Neural crest cell (in vitro differentiated cells): ENCODE measurements at places on chromosomes 5 and 9. TPM values are rescaled to one million over a fixed set of nuclear protein-coding genes. Genes with fewer than 3 reads are reported as not detected.

Gene WNK2
- 27.8 and 34.3 TPM in 2 replicates for total RNA-seq

Gene NUTM2G
- not detected in 2 replicates for total RNA-seq

Gene RNF224
- 0.16 TPM in 1 of 2 replicates, not detected in the other for total RNA-seq

Gene PDE6A
- total RNA-seq = not detected in 2 replicates

Gene ZCCHC10
- 26.5 and 29.2 TPM in 2 replicates for total RNA-seq

Gene CNTLN
- 16.7 and 18.0 TPM in 2 replicates for total RNA-seq

Gene PCDHGA3
- total RNA-seq = 0.16 and 0.33 TPM in 2 replicates

DNA sequence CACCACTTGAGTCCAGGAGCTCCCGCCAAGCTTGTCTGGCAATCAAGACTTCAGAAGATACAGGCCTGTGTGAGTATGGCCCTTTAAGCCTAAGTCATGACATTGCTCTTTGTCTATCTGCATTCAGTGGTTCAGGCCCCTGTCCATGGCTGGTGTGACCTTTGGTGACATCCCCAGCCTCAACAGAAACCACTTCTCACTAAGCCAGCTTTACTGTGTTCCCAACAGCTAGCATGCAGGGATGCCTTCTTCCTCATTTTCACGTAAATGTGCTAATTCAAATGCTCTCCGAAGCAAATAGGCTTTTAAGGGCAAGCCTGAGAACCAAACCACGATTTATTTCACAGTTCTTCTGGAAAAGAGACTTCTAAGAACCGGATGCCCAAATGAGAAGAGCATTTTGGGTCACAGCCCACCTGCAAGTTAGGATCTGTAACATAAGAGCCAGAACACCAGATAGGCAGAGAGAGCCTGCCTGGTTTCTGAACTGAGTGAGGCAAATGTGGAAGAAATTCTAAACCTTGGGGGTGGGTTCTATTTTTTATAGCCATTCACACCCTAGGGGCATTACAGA, 14.9 kb downstream of the CD180 start:
- DNase-seq = no peak

- no peak for DNase-seq
Observed at GRCh38 chr5:15936505-15937245, 242.9 kb downstream of the MARCHF11 start.

DNA sequence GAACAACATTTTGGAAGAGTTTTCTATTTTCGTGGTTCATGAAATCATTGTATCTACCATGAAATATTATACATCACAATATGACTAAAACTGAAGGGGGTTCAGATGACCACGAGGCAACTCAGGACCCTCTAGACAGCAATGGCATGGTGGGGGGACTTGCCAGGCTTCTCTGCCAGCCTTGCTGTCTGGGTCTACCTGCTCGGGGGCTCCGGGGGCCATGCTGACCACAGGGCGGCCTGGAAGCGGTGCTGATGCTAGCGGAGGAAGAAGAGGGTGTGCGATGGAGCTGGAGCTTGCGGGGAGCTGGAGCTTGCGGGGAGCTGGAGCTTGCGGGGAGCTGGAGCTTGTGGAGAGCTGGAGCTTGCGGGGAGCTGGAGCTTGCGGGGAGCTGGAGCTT, 89.2 kb upstream of the IRX4 start:
- DNase-seq = no peak

DNA sequence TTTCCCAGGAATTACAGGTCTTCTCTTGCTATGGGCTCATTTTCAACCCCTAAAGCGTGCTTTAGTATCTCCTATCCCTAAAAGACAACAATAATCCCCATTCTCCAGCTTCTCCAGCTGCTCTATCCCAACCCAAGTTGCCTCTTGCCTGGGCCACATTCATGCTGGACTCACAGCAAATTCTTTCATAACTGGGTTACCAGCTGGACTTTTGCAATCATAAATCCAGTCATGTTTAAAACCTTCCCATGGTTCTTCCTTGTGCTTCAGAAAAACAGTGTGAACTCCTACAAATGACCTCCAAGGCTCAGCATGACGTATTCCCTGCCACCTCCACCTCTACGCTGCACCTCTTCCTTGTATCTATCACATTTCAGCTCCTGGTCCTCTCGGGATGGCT, 346.9 kb downstream of the GADD45G start:
- DNase-seq = no peak

GRCh38 chr5:127112347-127112864, 39.1 kb upstream of the C5orf63 start:
- DNase-seq = no peak

GRCh38 chr5:147913786-147914185, 7.4 kb upstream of the C5orf46 start:
- DNase-seq = no peak

DNA sequence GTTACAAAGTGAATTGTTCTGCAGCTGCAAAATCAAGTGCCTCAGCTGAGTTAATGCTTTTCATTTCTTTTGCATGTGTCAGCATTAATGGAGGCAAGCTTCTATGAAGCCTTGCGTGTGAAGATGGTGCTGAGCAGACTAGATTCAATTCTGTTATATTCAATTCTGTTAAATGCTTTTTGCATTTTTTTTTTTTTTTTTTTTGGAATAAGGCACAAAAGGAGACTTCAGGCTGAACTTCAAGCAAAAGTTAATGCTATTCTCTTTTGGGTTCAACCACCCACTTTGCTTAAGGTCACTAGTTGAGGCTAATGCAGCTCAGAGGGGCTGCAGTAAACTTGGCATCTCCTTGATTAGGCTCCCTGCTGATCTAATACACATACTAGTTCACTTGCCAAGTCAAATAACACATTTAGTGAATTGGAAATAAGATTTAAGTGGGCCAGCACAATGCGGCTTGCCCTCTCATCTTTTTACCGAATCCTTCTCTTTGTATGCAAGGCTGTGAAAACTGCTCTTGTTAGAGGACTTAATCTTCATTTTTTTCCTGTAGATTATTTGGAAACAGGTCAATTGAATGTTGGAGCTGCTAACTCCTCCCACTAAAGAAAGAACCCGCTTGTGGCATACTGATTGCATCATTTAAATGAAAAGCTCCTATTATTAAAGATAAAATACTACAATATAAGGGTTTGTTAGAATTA, 1020.2 kb downstream of the NR2F1-AS1 start:
- DNase-seq = no peak

DNA sequence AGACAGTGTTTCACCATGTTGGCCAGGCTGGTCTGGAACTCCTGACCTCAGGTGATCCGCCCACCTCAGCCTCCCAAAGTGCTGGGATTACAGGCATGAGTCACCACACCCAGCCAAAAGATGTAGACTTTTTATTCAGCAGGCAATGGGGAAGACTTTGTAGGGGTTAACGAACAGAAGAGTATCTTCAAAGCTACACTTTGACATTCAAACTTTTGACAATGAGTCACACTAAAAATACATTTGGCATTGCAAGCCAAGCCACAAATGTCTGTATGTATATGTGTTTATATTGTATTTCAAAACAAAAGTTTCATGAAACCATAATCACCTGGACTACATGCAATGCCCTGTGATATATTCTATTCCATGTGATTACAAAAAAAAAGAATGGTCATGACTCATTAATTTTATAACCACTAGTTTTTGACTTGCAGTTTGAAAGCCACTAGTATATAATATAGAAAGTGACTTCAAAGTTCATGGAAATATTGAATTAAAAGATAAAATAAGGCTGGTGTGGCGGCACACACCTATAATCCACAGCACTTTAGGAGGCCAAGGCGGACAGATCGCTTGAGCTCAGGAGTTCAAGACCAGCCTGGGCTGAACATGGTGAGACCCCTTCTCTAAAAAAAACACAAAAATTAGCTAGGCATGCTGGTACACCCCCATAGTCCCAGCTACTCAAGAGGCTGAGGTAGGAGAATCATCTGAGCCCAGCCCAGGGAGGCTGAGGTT, 8.3 kb downstream of the DIMT1 start:
- no peak for DNase-seq

GRCh38 chr5:15897656-15898055, 281.9 kb downstream of the MARCHF11 start:
- no peak for DNase-seq

DNA sequence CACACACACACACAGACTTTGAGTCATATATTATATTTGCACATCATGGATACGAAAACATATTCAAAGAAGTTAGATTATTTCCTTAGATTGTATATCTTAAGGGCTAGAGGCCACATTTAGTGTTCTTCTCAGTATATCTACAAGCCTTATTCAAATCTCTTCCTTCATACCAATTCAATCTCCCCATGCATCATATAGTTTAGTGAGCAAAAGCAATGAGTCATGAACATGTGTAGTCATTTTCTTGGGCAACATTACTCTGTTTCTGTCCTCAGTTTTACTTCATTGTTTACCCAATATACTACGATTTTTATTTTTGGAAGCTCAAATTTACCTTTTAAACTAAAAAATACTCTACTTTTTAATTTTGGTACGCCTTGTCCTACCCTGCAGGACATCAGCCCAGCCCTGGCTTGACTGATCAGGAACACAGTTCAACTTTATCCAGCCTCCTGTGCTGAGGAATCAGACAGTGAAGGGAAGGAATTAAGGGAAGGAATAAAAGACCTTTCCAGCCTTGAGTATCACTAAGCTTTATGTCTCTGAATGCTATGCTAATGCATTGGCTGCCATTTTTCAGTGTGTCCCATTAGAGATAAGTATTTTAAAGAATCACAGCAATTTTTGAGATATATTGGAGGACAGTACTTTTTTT, 101.7 kb upstream of the FST start:
- DNase-seq = no peak

GRCh38 chr9:14058325-14058688, 255.6 kb downstream of the NFIB start:
- no peak for DNase-seq

DNA sequence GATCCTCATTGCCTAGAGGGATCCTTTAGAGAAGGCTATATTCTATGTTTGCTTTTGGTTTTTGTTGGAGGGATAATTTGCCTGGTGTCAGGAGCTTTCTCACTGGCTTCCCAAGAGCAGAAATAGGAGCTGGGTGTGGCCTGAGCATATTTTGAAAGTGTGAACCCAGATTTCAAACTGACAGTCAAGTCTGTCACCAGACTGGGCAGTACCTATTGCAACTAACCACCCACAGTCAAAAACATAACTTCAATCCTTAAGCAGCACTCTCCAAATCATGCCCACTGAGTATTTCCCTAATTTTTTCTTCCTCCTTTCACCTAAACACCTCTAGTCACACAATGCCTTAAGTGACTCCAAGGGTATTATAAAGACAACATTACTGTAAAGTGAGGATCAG, 278.4 kb downstream of the EBF1 start:
- DNase-seq = no peak

GRCh38 chr5:113451797-113452196, 17.0 kb upstream of the TSSK1B start:
- no peak for DNase-seq

GRCh38 chr5:52788505-52788821, 747 bp downstream of the ITGA1 start:
- no peak for DNase-seq

- no peak for DNase-seq
Observed at GRCh38 chr9:89721971-89722530, 117.2 kb downstream of the GADD45G start.

- DNase-seq = no peak
Observed at GRCh38 chr5:1033606-1034420, 25.2 kb downstream of the NKD2 start.

DNA sequence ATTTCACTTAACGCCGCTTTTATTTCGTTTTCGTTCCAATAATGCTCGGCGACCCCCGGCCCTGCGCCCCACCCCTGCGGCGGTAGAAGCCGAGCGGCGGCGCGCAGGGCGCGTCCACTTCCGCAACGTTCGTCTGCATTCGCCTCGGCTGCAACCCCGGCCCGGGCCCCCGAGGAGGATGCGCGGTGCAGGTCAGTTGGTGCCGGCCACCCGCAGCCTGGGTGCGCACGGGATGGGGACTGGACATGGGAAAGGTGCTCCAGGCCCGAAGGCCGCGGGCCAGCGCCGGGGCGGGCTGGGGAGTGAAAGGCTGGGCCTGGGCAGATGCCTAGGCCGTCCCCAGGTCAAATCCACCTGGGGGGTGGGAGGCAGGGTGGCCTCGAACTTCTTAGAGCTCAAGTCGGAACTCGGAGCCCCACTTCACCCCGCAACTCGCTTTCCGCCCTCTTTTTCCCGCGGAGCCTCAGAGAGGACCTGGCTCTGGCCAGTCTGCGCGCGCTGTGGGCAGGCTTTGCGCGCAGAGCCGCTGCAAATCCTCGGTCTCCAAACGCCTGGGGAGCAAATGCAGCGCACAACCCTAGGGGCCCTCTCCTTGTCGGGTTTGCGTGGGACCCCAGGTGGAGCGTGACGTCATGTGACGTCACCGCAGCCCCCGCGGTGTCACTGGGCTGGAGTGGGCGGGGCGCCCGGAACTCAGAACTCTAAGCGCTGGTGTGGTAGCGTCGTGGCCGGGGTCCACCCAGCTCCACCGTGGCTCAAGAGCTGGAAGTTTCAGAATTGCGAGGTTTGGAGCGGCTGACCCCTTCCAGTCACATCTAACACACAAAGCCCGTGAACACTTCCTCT, 3.3 kb downstream of the TLX3 start:
- no peak for DNase-seq

GRCh38 chr5:60173667-60174066, 280.1 kb upstream of the PDE4D start:
- DNase-seq = no peak

DNA sequence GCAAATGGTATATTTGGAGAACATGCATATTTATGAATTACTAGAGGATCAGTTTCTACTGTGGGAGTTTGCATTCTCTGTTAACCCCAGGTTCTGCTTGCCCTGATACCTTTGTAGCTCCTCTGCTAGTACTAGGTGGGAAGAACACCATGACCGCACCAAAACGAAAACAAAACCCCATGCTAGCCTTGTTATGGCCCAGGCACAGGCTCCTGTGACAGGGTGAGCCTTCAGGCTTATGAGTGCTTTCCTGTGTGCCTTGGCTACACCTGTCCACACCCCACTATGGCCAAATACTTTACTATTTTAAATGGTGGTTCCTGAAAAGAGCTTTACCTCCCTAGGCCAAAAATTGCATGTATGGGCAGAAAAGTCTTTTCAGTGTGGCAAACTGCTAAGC, 94.8 kb downstream of the PPIC start:
- no peak for DNase-seq

GRCh38 chr5:69268899-69269298, 34.2 kb downstream of the CDK7 start:
- DNase-seq = no peak

GRCh38 chr9:122950263-122950662, 9.4 kb downstream of the RABGAP1 start:
- DNase-seq = no peak

DNA sequence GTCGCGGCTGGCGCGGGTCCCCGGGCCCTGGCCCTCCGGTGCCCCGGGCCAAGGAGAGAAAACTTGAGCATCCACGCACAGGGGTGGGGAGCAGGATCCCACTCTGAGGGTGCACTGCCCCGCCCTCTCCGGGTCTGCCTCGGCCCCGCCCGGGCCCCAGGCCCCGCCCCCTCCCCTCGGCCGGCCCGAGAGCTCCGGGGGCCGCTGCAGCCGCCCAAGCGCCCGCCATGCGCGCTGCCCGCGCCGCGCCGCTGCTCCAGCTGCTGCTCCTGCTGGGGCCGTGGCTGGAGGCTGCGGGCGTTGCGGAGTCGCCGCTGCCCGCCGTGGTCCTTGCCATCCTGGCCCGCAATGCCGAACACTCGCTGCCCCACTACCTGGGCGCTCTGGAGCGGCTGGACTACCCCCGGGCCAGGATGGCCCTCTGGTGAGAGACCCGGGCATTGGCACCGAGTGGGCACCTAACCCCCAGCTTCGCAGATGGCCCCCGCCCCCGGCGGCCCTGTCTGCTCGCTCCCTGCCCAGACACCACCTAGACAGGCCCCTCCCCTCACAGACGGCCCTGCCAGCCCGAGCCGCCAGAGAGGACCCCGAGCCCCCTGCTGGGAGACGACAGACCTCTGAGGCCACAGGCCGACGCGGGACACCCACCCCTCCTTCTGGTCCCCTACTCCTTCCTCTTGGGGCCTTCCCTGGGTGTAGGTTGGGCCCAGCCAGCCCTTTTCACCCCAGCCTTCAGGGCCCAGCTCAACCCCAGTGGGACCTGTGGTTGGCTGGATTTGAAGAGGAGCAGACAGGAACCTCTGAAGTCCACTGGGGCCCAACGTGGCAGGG, at the start of gene CERCAM:
Gene CERCAM, plus strand, starts transcription at position 207 of the 831 bp plus-strand sequence. Its CDS starts 21 bp downstream, at position 228.
- peak; percentile 60 for DNase-seq
